Spleen (tissue), 13 donors: ENCODE measurements at places on chromosomes 2 and 18. TPM values are rescaled to one million over a fixed set of nuclear protein-coding genes. Genes with fewer than 3 reads are reported as not detected.

The DNMT3A gene
- total RNA-seq: 56.4 TPM

The ERMN gene
- 2.1 TPM for total RNA-seq

The C2orf78 gene
- total RNA-seq: not detected

The GAD1 gene
- not detected for total RNA-seq

The WDR75 gene
- total RNA-seq: 48.2 TPM

The PAIP2B gene
- 3.6 TPM for total RNA-seq

The PSMG2 gene
- 71.1 TPM for total RNA-seq

The ALK gene
- 0.28 TPM for total RNA-seq
